DMS79 treated with DMSO at 0.1 percent for 48 hours (cell line): ENCODE measurements at places on chromosomes 2 and 18.

GRCh38 chr2:19351499-19351898, 6.9 kb downstream of the OSR1 start:
- DNase-seq = no peak

DNA sequence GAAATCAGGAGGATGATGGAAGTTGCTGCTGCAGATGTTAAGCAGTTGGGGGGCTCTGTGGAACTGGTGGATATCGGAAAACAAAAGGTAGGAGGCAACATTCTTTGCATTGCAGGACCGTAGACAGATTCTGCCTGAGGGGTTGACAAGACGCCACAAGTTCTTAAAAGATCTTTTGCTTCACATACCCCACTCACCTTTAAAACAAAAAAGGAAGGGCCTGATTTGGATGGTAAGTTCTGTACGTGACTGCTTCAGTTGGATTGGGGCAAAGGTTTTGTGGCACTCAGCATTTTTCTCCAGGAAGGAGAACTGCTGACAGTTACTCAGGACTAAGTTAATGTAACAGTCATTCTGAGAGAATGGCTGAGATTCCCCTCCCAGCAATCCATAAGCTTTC, 5.2 kb downstream of the CNDP2 start:
- DNase-seq = no peak

GRCh38 chr2:105379741-105380186, 19.1 kb downstream of the FHL2 start:
- no peak for DNase-seq

DNA sequence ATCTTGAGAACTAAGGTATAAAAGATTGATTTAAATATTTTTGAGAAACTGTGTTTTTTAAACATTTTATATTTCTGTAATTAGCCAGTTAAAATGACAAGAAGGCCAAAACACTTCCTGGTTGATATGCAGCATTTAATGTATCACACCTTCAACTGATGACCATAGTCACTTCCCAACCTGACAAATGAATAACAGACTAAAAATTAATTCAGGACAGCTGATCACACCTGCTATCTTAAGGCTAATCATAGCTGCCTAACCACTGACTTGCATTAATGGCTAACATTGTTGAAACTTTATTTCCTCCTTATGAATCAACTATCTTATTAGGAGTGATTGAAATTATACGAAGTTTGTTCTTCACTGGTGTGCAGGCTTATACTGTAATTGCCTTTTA, 125.8 kb upstream of the MSTN start:
- DNase-seq = no peak

- DNase-seq = no peak
These were observed 97.7 kb upstream of the CAB39 start for GRCh38 chr2:230614913-230615332.

- DNase-seq = no peak
These were observed 12.8 kb downstream of the TMEM163 start for GRCh38 chr2:134705861-134706586.

- no peak for DNase-seq
These were observed 578 bp downstream of the IWS1 start for GRCh38 chr2:127525691-127526131.

DNA sequence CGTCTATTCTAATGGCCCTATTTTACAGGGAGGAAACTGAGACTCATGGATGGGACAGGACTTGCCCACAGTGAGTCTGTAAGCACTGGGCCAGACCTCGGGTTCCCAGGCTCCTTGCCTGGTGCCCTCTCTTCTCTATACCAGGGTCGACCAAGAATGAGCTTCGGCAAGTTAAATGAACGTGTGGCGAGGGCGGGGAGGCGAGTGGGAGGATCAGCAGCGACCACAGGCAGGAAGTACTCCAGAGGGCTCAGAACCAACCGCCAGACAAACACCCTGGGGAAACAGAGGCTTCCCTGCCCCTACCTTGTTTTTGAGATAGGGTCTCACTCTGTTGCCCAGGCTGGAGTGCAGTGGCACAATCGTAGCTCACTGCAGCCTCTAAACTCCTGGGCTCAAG, 177.7 kb upstream of the SMAD2 start:
- no peak for DNase-seq

DNA sequence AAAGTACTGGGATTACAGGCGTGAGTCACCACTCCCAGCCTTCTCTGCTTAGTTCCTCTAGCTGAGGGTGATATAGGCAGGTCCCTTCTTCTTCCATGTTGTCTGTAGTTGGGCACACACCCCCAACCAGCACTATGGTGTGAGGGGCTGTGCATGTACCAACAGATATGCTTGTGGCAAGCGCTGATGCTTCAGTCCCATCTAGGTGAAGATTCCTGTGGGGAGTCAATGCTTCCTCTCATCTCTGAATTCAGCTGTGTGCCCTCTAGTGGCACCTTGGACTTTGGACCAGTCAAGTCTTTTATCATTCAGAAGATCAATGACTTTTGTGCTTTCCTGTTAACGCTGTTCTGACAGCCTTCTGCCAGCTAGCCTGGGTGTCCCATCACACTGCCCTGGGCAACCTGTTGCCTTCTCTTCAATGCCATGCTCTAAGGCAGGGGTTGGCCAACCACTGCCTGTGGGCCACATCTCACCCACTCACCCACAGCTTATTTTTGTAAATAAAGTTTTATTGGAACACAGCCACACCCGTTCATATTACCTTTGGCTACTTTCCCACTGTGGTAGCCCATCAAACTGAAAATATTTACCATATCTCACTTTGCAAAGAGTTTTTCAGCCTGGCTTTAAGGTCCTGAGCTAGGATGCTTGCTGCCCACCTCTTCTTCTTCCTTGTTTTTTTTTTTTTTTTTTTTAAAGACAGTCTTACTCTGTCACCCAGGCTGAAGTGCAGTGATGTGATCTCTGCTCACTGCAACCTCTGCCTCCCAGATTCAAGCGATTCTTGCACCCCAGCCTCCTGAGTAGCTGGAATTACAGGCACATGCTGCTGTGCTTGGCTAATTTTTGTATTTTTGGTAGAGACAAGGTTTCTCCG, 51.0 kb downstream of the NPAS2 start:
- DNase-seq = no peak

DNA sequence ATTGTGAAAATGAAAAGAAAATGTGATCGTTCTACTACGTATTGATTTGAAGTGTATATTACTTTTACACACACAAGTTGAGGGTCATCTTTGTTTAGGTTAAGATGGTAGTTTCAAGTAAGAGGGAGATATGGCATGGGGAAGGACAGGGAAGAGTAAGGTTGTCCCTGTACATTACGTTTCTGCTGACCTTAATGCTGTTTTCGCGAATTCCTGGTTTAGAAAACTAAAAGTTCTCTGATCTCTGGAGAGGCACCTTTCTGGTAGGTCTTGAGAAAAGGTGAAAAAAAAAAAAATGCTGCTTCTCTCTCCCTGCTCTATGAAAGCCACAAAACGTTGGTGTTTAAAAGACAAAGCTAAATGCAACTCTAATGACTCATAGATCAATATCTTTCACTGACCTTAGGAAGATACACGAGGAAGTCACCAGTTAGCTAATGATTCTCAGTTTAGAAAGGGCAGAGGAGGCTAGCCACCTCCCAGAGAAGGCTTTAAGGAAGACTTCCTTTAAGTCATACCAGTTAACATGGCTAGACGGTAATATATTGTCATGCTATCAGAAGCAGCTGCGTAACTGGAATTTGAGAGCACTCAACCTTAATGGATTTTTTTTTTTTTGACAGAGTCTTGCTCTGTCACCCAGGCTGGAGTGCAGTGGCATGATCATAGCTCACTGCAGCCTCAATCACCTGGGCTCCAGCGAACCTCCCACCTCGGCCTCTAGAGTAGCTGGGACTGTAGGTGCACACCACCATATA, 13.2 kb downstream of the TXNDC2 start:
- DNase-seq = no peak
